Ascending aorta (tissue), 2 donors: ENCODE measurements at places on chromosomes 7 and 10.

- no peak for DNase-seq
Measured at GRCh38 chr10:34297541-34298345, 517.4 kb downstream of the PARD3 start.

- no peak for DNase-seq
Measured at GRCh38 chr7:130393101-130393561, 12.8 kb downstream of the CPA1 start.

- DNase-seq: no peak
Measured at GRCh38 chr10:125848857-125849256, 25.5 kb downstream of the BCCIP start.

- DNase-seq: no peak
Measured at GRCh38 chr7:50330696-50331095, 26.2 kb downstream of the IKZF1 start.

DNA sequence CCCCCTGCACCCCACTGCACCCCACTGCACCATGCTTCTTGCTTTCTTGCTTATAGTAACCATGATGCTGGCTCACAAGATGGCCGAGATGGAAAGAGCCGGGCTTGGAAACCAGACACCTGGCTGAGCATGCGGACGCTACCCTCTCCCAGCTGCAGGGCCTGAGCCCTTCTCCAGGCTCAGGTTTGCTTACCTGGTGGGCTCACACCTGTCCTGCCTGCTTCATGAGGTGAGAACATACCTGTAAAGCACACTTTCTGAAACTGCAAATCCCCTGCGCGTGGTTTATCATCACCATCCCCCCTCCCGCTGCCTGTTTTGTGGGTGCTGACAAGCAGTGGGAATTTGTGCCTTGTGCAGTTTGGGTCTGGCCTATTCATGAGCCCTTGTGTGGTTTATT, 302.7 kb downstream of the GLRX3 start:
- DNase-seq: no peak

DNA sequence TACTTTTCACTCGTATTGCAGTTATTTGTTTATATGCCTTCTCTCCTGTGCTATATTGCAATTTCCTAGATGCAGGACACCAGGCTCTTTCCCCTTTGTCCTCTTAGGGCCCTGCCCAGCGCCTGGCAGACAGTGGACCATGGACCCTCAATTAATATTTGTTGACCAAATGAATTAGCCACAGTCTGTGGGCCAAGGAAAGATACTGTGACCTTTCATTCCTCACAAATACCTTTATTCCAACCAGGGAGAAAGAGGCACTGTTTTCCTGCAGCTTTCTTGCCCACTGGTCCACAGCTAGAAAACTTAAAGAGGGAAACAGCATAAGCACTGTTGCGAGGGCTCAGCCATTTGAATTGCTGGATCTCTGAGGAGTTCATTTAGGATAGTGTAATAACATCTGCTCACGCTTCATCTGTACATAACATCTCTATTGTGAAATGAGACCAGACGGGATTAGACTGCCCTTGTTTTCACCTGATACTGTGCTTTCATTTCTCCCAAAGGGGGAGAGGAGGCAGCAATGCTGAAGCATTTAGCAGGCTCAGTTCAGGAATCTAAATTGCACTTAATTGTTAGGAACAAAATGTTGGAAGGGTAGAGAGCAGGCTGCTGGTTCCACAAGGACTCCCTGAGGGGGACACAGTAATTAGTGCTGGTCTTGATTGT, 46.7 kb downstream of the TNS3 start:
- DNase-seq: no peak

DNA sequence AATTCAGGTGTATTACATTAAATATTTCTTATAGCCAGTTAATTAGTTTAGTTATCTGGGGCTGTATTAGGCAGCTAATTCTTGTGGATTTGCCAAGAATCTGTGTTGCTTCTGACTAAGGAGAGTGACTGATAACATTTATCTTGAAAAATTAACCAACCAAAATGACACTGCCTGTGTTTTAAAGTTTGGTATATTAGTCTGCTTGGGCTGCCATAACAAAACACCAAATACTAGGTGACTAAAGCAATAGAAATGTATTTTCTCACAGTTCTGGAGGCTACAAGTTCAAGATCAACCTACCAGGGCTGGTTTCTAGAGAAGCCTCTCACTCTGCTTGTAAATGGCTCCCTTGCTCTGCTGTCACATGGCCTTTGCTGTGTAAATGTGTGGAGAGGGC, 12.9 kb downstream of the EXOC4 start:
- DNase-seq: no peak

DNA sequence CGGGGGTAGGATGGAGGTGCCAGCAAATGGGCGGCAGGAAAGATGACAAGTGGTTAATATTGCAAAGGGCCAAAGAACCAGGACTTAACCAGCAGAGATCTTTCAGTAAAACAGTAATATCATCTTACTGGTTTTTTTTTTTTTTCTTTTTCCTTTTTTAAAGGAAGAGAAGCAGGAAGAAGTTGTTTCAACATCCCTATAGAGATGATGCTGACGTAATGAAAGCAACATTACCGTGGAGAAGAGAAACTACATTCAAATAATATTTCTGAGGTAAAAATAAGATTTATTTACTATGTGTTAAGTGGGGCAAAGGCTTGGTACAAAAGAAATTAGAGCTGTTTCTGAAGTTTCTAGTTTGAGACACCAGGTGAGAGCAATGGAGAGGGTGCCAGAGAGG, 11.0 kb downstream of the MINDY3 start:
- DNase-seq: no peak

- no peak for DNase-seq
Measured at GRCh38 chr10:132041340-132041739, 24.4 kb upstream of the JAKMIP3 start.

DNA sequence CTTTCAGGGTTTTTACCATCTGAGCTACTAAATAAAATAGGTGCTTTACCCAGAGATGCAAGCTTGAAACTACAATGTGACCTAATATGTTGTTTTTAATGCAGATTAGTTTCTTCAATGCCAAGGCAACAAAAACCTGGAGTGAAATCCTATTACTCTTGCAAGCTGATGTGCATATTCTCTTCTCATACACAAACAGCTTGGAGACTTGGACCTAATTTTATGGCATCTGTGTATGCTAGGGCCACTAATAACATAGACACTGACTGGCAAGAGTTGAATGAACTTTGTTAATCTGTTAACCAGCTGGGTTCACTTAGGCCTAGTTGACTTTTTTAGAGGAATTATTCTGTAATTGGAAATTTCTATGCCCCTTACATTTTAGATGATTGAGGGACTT, 23.4 kb upstream of the SMIM30 start:
- no peak for DNase-seq

DNA sequence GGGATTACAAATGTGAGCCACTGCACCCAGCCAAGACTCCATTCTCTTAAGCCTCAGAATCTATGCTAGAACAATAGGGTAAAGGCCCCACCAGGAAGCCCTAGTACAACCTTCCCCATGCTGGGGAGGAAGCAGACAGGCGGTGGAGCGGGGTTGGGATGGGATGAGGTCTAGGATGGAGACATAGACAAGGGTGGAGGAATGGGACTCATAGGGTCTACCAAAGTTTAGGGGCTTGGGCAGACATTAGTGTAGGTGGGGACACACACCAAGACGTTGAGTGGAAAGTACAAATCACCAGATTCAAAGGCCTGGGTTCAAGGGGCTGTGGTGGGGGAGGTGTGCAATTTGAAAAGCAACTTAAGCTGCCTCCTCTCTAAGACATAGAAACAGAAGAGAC, 19.3 kb downstream of the PRSS2 start:
- no peak for DNase-seq
